NCI-H2107 (cell line): ENCODE measurements at places on chromosomes 3 and 15.

GRCh38 chr3:191220908-191221307 is 21.9 kb downstream of the OSTN start:
- no peak for DNase-seq

GRCh38 chr3:20558161-20558560 is 372.2 kb upstream of the SGO1 start:
- DNase-seq: no peak

DNA sequence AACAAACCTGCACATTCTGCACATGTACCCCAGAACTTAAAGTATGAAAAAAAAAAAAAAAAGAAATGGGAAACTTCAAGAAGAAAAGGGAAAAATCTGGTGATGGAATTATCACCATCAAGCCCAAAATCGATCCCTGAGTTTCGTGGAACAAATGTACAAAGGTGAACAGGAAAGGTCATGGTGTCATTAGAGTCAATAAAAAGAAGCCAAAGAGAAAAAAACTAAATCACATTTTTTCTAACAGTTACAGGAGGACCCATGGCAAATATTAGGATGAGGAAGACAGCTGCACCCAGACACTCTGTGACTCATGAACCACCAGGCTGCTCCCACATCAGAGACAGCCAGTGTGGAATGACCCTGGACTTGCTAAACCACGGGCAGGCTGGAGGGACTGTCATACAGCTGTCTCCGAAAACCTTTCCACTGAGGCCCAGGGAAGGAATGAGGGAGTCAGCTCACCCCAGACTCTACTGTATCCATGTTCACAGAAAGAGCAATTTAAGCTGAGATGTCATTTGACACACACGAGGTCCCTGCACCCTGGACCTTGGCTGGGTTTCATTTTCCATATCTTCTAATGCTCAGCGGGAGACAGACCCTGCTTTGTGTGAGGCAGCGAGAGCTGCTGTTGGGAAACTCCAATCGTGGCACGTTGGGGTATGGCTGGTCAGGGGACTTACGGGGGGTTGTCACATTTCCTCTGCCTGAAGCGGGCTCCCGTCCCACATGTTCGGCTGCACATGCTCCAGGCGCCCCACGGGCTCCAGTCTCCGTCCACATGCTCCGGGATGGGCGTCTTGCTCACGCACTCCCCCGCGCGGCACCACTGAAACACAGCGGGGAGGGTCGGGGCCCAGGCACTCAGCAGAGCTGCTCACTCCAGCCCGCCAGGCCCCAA is 210.2 kb downstream of the ADAMTS17 start:
- DNase-seq: no peak

- DNase-seq: no peak
Measured at GRCh38 chr3:134579141-134579665, 71.6 kb downstream of the KY start.

DNA sequence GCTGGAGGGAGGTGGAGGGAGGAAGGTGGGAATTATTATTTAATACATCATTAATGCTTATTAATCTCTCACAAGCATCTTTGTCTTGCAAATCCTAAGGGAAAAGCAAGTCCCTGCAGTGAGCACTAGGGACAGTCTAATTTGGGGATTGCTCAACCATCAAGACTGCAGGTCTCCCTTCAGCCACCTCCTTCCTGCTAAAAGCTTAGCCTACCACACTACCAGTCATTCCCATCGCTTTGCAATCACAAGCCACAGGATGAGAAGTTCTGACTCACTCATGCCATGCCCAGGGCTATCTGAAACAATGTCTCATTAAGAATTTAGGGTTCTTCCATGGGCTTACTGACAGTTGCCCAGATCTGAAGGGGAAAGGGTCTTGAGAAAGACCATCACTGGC is 51.0 kb upstream of the EIF1B start:
- no peak for DNase-seq

- DNase-seq: no peak
Measured at GRCh38 chr15:92989470-92989869, 89.3 kb downstream of the CHD2 start.

- DNase-seq: no peak
Measured at GRCh38 chr3:149658744-149659497, 1.1 kb upstream of the WWTR1 start.

GRCh38 chr3:190076601-190077394 is 43.9 kb downstream of the P3H2 start:
- DNase-seq: no peak

- no peak for DNase-seq
Measured at GRCh38 chr3:100913870-100914648, 79.2 kb downstream of the ABI3BP start.

DNA sequence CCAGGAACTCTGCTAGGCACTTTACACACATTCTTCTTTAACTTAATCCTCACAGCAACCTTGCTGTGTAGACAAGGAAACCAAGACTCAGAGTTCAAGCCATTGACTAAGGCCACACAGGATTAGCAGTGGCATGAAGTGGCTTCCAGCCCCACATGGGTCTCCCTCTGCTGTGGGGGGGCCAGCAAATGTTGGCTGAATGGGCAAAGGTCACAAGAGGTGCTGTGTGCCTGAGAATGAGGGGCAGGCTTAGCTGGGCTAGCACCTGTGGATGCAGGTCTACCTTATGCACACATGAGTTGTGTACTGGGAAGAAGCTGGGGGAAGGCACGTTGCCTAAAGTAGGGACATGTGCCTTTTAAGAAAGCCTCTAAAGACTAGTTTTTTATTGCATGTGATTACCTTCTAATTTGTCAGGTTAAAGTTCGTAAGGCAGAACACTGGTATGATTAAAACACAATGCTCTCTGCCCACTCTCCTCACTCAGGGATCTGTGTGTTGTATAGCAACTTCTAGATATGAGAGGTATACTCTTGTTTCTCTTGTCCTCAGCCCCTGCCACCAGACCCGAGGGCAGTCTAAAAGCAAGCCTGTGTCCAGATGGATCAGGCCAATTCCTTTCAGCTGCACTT is 10.9 kb downstream of the BAHD1 start:
- no peak for DNase-seq

DNA sequence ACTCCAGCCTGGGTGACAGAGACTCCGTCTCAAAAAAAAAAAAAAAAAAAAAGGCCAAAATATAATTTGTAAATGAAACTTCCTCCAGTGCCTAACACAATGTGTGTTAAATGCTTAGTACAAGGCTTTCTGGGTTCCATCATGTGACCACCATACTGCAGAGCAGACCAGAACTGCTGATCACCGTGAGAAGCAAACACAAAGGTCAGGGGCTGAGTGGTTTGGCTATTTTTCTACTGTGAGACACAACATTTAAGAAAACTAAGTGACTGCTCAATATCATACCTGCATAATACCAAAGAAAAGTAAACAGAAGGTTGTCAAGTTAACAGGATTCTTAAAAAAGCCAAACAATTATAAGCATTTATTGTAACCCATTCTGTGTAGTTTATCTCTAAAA is 13.2 kb downstream of the ABCC5 start:
- DNase-seq: no peak

DNA sequence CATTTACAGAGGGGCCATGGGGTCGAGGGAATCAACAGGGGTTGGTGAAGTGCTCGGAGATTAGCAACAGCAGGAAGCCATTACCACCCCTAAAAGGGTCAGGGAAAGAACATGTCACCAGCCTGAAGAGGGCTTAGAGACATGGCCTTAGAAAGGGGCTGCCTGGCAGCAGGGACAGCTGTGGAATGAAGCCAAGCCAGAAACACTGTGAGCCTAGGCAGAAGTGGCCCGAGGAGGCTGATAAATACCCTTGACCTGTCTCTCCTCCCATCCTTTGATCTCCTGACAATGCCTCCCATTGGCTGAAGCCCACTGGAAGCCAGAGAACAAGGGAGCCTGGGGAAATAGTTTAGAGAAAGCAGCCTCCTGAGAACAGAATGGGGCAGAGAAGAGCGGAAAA is 31.4 kb downstream of the GPD1L start:
- no peak for DNase-seq

DNA sequence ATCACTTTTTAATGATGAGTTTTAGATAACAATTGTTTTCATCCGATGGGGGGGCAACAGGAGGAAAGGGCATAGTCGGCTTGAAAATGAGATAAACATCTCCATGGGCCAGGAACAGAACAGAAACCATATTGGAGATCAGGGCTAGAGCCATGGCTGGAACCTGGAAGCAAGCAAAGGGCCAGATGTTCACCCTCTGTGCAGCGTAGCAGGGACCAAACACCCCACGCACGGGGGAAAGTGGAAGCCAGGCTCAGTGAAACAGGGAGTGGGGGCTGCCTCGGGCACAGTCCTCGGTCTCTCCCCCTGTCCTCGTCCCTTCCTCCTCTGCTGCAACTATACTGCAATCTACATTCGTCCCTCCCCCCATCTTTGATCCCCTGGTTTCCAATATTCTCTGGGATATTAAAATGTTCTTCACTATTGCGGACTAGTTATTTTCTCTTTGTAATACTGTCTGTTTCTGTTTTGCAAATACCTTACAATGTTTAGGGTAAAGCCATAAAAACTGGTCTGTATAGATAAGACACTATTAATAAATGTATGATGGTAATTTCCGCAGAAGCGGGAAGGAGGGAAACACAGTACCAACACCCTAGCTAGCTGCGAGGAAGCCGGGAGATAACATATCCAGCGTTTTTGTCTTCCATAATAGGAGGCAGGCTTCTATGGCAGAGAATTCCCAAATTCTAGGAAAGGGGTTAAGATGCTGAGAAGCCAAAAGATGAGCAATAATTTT is 121.5 kb downstream of the XXYLT1 start:
- no peak for DNase-seq

- DNase-seq: no peak
Measured at GRCh38 chr3:71186801-71187200, 396.7 kb downstream of the FOXP1 start.
